RCC 7860 (cell line): ENCODE measurements at places on chromosomes 2 and 18.

GRCh38 chr2:190693533-190694232 lies 44.8 kb downstream of the NAB1 start:
- no peak for DNase-seq

DNA sequence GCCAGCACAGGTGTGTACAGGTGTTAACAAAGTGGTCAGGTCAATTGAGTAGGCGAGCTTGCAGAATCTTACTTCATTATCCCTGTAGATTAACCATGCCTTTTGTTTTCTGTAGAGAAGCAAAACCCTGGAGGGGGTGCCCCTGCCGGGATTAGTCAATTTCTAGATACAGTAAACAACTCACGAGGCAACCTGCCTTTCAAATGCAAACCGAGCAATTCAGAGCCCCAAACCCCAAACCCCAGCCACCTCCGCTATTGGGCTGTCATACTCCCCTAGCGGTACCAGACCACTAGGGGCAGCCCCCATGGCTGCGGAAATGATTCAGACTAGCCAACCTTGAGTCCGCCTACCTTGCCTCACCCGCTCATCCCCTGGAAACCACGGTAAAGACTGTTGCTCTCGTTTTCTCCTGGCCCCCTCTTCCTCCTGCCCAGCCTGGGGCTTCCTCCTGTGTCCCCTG lies 61.4 kb upstream of the KIF5C start:
- no peak for DNase-seq

GRCh38 chr2:12416600-12416999 lies 300.1 kb upstream of the TRIB2 start:
- DNase-seq = no peak

- no peak for DNase-seq
These were observed 105.1 kb downstream of the MSH2 start for GRCh38 chr2:47508080-47508479.

DNA sequence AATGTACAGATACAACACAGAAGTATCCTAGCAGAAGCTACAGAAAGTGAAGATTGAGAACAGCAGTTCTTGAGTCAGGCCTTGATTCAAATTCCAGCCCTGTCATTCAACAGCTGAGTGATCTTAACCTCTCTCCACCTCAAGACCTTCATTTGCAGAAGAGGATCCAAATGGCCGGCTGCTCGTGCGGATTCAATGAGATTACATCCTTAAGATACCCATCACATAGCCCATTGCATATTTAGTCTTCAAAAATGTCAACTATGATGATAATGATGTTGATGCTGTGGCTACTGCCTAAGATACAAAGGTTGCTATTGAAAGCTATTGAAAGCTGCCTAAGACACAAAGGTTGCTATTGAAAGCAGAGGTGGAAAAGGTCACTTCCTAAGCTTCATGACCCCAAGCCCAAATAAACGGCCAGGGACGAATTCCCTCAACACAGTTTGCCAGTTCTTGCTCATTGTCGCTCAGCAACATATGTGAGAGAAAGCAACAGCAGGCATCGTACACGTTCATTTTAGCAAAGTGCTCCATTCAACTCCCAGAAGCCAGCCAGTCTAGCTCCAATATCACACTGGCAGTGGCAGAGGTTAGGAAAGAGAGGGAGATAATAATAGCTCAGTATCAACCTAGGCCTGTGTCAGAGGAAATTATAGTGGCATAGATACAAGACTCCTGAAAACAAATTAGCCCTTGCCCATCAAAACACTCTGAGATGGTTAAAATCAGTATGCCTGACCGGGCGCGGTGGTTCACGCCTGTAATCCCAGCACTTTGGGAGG lies 36.1 kb downstream of the MRPL35 start:
- DNase-seq = no peak

DNA sequence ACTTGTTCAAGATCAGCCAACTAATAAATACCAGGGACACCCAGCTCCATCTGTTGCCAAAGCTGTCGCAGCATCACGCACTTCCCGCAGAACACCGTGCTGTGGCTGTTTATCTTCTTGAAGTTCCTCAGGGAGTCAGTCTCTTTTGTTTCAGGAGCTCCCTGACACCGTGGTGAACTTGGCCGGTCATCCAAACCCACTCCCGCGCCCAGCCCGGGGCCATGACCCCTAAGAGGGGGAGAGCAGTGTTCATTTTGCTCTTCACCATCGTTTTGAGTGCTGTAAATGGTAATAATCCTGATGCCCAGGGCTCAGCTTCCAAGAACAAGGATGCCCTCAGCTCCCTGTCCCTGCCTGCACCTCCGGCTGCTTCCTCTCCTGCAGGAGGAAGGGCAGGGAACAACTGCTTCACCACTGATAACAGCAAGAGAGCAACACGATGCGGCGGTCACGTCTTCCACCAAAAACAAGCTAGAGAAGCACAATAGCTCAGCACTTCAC lies 131.4 kb downstream of the SEPTIN10 start:
- no peak for DNase-seq

- DNase-seq = no peak
These were observed 37.5 kb upstream of the NCOA1 start for GRCh38 chr2:24453379-24454073.

GRCh38 chr2:8422450-8422800 lies 259.4 kb upstream of the ID2 start:
- no peak for DNase-seq

DNA sequence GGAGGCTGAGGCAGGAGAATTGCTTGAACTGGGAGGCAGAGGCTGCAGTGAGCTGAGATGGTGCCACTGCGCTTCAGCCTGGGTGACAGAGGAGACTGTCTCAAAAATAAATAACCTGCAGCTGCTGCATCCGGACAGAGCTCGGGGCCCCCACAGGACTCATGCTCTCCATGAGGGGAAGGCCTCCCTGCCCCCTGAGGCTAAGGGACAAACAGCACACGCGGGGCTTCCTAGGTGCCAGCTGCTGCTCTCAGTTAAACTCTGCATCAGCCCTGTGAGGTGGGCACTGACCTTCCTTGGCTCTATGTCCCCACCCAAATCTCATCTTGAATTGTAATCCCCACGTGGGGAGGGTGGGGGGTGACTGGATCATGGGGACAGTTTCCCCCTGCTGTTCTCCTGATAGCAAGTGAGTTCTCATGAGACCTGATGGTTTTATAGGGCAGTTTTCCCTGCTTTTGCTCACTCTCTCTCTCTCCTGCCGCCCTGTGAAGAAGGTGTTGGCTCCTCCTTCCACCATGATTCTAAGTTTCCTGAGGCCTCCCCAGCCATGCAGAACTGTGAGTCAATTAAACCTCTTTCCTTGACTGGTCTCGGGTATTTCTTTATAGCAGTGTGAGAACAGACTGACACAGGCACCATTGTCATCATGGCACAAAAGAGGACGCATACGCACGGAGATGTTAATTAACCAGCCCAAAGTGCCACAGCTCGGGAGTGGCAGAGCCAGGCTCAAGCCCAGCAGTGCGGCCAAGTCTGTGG lies 49.9 kb upstream of the TAF1B start:
- no peak for DNase-seq

GRCh38 chr2:109519513-109519912 lies 94.3 kb downstream of the SEPTIN10 start:
- DNase-seq = no peak

DNA sequence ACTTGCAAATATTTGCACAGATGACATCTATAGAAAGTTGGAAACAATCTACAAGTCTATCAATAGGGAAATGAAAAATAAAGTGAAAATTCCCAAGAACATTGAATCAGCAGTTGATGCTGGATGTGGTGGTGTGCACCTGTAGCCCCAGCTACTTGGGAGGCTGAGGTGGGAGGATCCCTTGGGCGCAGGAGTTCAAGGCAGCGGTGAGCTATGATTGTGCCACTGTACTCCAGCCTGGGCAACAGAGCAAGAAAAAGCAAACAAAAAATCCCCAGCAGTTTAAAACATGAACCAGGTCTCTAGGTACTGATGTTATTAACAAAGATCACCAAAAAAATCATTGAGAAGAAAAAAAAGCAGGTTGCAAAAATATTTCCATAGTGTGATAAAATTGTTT lies 15.4 kb upstream of the NDUFV2 start:
- DNase-seq = no peak

GRCh38 chr2:237912271-237913192 lies 53.1 kb downstream of the RAMP1 start:
- DNase-seq = no peak

- DNase-seq = no peak
These were observed 3.5 kb downstream of the PPP3R1 start for GRCh38 chr2:68248806-68249205.

GRCh38 chr2:187774551-187775071 lies 220.4 kb upstream of the TFPI start:
- peak; percentile 36 for DNase-seq

GRCh38 chr2:109433486-109433885 lies 180.3 kb downstream of the SEPTIN10 start:
- no peak for DNase-seq
